Fibroblast of the aortic adventitia (primary cell): ENCODE measurements at places on chromosomes 16 and 17. TPM values are rescaled to one million over a fixed set of nuclear protein-coding genes. Genes with fewer than 3 reads are reported as not detected.

- peak; percentile 10 for DNase-seq
Measured at GRCh38 chr16:2842340-2843000, 12.4 kb downstream of the ZG16B start.

DNA sequence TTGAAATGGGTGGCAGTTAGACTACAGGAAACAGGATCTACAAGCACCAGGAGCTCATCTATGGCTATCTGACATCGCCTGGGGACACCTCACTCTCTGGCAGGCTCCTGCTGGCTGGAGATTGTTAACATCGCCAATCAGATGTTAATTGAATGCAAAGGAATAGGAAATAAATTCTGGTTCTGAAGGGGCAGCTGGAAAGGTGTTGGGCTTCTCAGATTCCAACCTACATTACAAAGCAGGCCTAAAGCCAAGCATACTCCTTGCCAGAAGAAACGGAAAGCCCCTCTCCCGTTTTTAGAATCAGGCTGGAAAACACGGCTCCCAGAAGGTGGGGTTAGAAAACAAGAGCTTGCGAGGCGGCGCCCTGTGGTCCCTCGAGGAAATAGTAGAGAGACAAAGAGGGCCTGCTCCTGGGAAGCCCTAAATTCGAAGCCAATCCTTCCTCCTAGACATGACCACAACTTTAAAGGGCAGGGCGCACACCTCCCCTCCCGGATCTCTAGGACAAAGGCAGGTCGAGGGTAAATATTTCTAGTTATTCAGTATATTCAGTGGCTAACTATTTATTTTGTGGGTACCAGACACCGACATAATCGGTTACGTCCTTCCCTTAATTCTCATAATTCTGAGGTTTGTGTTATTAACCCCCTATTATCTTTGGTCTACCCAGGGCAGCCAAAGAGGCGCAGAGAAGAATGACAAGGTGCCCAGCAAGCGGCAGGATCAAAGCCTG is 763 bp upstream of the TOM1L1 start:
- DNase-seq: no peak

BCO1 gene
- total RNA-seq: not detected in 2 replicates

DHRS7C gene
- not detected in 2 replicates for total RNA-seq

DNA sequence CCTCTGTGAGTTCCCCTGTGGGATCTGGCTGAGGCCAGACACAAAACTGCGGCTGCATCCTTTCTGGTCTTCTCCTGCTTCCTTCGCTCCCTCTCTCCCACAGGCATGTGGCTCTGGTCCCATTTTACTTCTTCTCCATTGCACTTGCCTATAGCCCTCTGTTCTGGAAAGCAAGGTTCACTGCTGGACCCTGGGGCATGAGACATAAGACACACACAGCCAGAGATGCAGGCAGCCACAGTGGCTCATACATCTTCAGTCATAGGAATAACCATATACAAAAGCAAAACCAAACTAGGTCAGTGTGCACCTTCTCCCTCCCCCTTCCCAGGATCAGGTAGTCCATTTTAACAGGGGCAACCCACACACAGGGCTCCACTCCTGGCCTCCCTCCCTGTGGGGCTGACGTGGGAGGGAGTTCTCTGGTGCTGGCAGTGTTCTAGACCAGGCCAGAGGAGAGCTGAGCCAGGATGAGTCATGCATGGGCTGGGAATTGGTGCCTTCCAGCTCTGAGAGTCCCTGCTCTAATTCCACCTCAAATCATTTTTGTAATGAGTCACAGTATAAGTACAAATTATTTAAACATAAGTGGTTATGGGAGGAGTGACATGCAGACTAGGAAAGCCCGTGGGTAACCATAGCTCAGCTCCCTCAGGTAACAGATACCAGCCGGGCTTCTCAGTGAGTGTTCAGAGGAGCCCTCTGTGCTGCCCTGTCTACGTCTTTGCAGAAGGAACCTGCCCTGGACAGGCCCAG is 58.0 kb downstream of the ASIC2 start:
- DNase-seq: peak; percentile 91

- no peak for DNase-seq
Measured at GRCh38 chr16:85124636-85125346, 12.5 kb upstream of the CIBAR2 start.

GRCh38 chr17:77585142-77585860 is 373.2 kb upstream of the TNRC6C start:
- DNase-seq: no peak

GRCh38 chr17:7238420-7239090 is 702 bp downstream of the PHF23 start:
- DNase-seq: no peak

LRRC46 gene
- total RNA-seq: 0.16 TPM in 1 of 2 replicates, not detected in the other

DNA sequence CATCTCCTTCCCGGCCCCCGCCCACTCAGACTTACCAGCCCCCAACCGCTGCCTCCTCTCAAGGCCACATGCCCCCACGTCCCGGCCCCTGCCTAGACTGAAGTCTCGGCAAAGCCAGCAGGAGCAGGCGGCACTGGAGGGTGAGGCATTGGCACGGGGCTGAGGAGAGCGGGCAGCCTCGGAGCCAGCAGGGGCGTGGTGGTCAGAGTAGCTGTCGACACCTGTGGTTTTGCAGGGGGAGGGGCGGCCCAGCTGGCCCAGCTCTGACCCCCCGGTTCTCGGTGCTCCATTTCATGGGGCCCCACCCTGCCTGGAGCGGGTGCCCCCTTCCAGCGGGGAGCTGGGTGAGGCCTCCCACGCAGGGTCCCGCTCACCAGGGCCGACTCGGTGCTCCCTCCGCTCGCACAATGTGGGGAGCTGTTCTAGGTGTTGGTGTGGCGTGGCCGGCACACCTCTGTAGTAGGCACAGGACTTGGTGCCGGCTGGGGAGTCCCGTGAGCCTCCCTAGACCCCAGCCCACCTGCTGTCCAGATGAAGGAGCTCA is 4.7 kb downstream of the CDH15 start:
- no peak for DNase-seq

GRCh38 chr17:7146115-7146514 is 31.5 kb upstream of the ASGR2 start:
- peak; percentile 13 for DNase-seq

- DNase-seq: no peak
Measured at GRCh38 chr17:46818929-46819859, 702 bp upstream of the WNT3 start.

FBXL19 gene
- 9.8 and 16.6 TPM in 2 replicates for total RNA-seq

- DNase-seq: no peak
Measured at GRCh38 chr17:76032073-76032779, 5.1 kb upstream of the EVPL start.

EVPL gene
- total RNA-seq: not detected in 2 replicates

DNA sequence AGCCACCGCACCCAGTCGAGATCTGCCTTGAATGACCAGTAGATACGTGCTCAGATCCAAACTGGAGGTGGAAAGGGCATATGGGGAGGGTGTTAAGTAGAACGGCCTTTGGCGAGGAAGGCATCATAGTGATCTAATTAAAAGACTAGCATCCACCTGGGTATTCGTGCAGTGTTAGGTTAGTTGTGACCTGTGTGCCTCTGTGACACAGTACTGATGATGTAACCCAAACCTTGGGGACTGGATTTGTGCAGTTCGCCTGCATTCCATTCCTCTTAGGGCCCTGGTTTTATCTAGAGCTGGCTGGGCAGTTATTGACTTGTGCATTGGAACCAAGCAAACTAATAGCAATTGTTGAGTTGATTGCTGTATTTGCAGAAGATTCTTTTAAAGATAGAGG is 47.9 kb downstream of the SNX29 start:
- no peak for DNase-seq

OTOP3 gene
- not detected in 2 replicates for total RNA-seq

GRCh38 chr17:48606892-48607614 is 2.3 kb upstream of the HOXB6 start:
- no peak for DNase-seq

TBC1D16 gene
- 33.4 and 37.8 TPM in 2 replicates for total RNA-seq

TEX19 gene
- not detected in 2 replicates for total RNA-seq

- no peak for DNase-seq
Measured at GRCh38 chr17:37752482-37752881, 7.6 kb upstream of the HNF1B start.

GRCh38 chr16:4800290-4801041 is 2.0 kb downstream of the ROGDI start:
- no peak for DNase-seq

CTF1 gene
- 2.5 and 3.2 TPM in 2 replicates for total RNA-seq

DNA sequence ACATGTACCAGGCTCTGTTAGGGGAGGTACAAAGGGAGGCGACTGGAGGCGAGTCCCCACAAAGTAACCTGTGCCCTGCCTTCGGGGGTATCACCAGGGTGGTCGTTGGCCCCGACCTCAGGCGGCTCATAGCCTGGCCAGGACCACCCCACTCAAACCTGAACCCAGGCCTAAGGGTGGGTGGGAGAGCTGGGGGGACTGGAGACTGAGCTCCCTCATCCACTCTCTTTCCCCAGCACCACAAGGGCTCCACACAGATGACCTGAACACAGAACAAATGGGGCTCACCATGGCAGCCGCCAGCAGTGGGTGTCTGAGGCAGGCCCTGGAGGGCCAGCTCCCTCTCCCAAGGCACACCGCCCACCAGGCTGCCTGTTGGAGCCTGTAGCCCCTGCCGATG is 120.6 kb upstream of the TNRC6C start:
- no peak for DNase-seq

DNA sequence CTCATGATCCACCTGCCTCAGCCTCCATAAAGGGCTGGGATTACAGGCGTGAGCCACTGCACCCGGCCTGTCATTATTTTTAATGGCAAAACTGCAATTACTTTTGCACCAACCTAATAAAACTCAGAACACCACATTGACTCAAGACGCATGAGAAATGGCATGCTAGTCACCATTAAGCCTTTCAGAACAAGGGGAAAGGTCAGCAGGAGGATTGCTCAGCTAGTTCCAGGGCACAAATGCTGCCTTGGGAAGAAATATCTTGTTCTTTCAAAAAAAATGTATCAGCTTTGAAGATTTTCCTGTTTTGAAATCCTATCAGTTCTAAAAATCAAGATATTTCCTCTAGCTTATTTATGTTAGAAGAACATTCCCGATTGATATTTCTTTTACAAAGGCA is 32.4 kb upstream of the CDYL2 start:
- DNase-seq: no peak

ADAM11 gene
- 0.36 and 1.9 TPM in 2 replicates for total RNA-seq

DNA sequence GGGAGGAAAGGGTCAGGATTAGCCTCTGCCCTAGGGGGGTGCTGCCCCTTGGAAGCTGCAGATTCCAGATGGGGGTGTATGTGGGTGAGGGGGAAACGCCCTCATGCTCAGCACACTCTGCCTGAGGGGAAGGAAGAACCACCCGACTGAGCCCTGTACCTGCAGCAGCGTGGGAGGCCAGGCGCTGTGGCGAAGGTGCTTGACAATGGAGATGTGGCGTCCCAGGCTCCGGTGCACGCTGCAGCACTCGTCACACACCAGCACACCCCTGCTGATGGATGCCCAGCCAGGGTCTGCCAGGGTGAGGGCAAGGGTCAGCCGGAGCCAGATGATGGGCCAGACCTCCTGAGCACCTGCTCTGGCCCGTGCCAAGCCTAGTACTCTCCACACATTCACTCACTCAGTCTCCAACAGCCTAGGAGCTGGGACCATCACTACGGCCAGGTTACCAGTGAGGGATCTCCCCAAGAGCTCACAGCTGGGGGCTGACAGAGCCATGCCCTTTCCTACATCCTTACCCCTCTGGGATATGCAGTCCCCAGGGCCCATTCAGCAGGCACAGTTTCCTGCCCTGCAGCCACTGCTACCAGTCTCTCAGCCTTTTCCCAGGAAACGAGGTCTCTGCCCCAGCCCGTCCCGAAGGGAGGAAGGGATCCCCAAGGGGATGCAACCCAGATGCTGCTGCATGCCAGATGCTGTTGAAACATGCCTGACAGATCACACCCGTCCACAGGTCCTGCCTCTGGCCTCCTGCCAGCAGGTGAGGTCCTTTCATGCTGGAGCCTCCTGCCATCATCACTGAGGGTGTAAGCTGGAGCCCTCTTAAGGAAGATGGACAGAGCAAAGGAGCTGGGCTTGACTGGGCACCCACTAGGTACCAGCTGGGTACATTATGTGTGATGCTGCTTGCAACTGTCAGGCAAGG is 5.9 kb downstream of the GIT1 start:
- no peak for DNase-seq

- no peak for DNase-seq
Measured at GRCh38 chr16:12942861-12943260, 41.5 kb downstream of the SHISA9 start.

FLYWCH2 gene
- 48.9 and 56.4 TPM in 2 replicates for total RNA-seq

PROCA1 gene
- 0.49 and 1.5 TPM in 2 replicates for total RNA-seq

PRSS21 gene
- total RNA-seq: 0.27 and 0.49 TPM in 2 replicates
